ENCODE measurements at places on chromosomes 16 and 17.
A peak's percentile ranks its signal among the peaks of the same experiment; 100 is the strongest.

- no peak for DNase-seq
Measured at GRCh38 chr17:34378664-34379101, 15.7 kb upstream of the CCL1 start.

- no peak for DNase-seq
Measured at GRCh38 chr16:88799569-88800276, 3.9 kb upstream of the CDT1 start.

- no peak for DNase-seq
Measured at GRCh38 chr17:28527181-28527681, 21.1 kb downstream of the FOXN1 start.

DNA sequence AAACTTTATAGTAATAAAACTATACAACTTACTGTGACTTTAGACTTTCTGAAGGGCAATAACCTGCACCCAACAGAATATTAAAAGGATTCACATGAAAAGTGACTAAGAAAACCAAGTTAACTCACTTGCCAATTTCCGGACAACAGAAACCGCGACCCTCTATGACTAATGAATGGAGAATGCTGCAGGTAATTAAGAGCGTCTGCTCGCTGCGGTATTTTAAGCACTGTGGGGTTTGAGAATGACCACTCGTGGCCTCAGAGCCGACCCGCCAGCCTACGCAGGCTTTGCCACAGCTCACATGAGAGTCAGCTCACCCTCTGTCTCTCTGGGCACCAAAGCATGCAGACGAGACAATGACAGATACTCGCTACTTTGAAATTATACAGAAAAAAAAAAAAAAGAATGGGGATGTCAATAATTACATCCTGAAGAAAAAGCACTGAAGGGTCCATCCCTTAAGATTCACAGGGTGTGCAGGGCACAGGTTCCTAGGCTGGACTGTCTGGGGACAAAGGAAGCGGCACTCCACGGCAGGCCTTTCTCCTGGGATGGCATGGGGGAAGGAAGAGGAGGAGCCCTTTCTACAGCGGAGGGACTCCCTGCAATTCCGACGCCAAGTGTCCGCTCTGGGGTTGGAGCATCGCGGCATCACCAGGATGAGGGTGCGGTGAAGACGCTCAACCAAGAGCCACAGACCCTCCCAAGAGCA is 35.0 kb downstream of the ZCCHC14 start:
- DNase-seq, result peak; percentile 97

- no peak for DNase-seq
Measured at GRCh38 chr17:39543664-39544063, 64.1 kb downstream of the NEUROD2 start.

DNA sequence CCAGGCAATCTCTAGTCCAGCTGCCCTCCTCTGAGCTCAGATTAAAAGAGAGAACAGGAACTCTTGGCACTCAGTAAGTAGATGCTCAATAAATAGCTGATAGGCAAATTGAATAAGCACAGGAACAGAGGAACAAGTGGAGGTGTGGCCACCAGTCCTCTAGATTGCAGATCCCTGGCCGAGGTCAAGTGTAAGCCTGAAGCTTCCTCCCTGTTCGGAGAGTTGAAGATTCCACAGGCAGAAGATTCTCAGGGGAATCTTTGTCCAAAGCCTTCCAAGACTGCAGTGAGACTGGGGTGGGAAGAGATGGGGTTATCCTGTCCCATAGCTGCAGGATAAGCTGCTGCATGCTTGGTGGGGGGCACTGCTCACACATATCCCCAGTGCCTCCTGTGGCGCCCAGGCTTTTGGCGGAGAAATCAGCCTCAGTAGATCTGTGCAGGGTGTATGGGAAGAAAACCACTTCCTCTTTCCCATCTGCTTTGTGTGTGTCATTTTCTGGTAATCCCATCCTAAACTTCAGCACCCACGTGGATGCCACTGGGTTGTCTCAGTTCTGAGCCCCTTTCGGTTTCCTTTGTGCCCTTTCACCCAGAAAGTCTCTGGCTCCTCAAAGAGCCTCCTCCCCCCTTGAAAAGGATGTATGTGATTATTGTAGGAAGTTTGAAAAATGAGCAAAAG is 12.1 kb downstream of the CD300A start:
- DNase-seq, result no peak

- no peak for DNase-seq
Measured at GRCh38 chr17:76536511-76537287, 810 bp downstream of the CYGB start.

DNA sequence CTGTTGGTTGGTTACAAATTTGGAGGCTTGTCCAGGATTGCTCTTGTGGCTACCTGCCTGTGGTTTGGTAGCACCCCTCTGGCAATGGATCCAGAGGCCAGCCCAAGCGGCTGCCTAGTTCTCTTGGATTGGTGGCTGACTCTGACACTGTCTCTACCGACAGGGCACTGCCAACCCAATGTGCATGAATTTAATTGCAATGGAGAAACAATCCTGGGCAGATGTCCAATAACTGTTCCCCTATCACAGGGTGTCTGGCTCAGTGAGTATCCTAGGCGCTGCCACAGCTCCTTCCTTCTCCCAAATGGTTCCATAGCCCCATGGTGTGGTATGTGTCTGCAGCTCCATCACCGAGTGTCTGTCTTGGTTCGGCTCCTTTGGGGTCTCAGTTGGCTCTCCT is 19.5 kb downstream of the N4BP1 start:
- DNase-seq, result no peak

DNA sequence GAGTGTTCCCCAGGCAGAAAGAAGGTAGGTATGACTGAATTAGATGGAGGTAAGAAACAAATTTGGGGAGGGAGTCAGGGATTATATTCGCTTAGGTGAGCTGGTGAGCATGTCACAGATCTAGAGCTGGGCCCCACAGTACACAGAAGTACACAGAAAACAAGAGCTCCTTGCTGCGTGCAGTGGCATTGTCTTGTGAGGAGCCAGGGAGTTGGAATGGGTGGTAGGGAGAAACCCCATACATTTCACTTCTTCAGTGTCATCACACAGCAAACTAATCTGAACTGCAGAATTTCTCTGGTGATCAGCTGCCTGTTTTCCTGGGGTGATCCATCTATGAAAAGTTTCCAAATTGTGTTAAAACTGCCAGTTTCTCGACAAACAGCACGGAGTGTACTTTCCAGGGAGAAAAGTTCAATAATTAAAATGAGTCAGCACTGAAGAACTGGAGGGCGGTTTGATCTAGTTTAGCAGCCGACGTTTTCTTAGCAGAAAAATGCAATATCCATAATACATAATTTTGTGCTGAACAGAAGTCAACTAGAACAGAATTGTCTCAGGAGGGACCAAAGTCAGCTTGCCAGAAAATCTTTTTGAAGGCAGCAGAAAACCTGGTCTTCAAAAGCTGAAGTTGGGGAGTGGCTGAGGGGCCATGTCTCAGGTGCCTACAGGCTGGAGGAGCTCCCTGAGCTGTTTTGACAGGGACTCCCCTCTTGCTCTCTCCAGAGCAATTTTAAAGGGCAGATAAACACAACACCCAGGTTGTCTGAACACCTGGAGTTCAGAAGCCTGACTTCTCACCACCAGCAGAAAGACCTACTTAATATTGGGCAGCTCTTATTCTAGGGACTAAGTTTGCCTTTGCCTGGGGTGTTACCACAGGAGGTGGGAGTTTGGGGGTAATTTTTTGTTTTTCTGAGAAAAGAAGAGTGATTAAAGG is 448.6 kb downstream of the CA10 start:
- no peak for DNase-seq

GRCh38 chr16:86783636-86784626 is 205.6 kb downstream of the FOXL1 start:
- no peak for DNase-seq

All from Caki2 (cell line).